Naive thymus-derived CD4-positive, alpha-beta T cell (primary cell): ENCODE measurements at places on chromosomes 5 and 9. TPM values are rescaled to one million over a fixed set of nuclear protein-coding genes. Genes with fewer than 3 reads are reported as not detected.

The TMOD1 gene
- 1.2 TPM for total RNA-seq

The PCDHA4 gene
- not detected for total RNA-seq

The CDC25C gene
- total RNA-seq, result not detected

The TOMM5 gene
- total RNA-seq, result 46.6 TPM

The ECM2 gene
- not detected for total RNA-seq

The SHB gene
- total RNA-seq, result 0.68 TPM

The SLC25A25 gene
- total RNA-seq, result 26.3 TPM

The PTPDC1 gene
- total RNA-seq, result 8.5 TPM

The NKD2 gene
- total RNA-seq, result not detected

The CAMK2A gene
- not detected for total RNA-seq

The SLCO6A1 gene
- not detected for total RNA-seq

The EIF4E1B gene
- not detected for total RNA-seq

The SLCO4C1 gene
- total RNA-seq, result 0.58 TPM

The RNF44 gene
- 305 TPM for total RNA-seq

The GPX3 gene
- not detected in 2 replicates for total RNA-seq

The LVRN gene
- total RNA-seq, result not detected

The IL13 gene
- total RNA-seq, result not detected

The MED22 gene
- total RNA-seq, result 41.5 TPM

The ZNF618 gene
- 0.13 and 0.24 TPM in 2 replicates for total RNA-seq

The SPINK6 gene
- total RNA-seq, result not detected

The GPR150 gene
- total RNA-seq, result 1.1 TPM

The BRINP1 gene
- not detected for total RNA-seq

The NEUROG1 gene
- total RNA-seq, result not detected

The ACTBL2 gene
- not detected in 2 replicates for total RNA-seq

The HRH2 gene
- total RNA-seq, result 23.2 and 23.8 TPM in 2 replicates

The ENTPD2 gene
- not detected for total RNA-seq

The CDKN2B-AS1 gene
- total RNA-seq, result 3.5 and 3.6 TPM in 2 replicates

The DTWD2 gene
- 4.4 TPM for total RNA-seq

The TIMD4 gene
- total RNA-seq, result 2.3 TPM

The ZFP37 gene
- total RNA-seq, result 0.96 TPM

The NUTM2F gene
- not detected for total RNA-seq

The ABO gene
- 1.7 TPM for total RNA-seq

The WWC1 gene
- 1.1 TPM for total RNA-seq

The CDC20B gene
- not detected for total RNA-seq
